DND-41 (cell line): ENCODE measurements at places on chromosomes 13 and 19.
A peak's percentile ranks its signal among the peaks of the same experiment; 100 is the strongest.

DNA sequence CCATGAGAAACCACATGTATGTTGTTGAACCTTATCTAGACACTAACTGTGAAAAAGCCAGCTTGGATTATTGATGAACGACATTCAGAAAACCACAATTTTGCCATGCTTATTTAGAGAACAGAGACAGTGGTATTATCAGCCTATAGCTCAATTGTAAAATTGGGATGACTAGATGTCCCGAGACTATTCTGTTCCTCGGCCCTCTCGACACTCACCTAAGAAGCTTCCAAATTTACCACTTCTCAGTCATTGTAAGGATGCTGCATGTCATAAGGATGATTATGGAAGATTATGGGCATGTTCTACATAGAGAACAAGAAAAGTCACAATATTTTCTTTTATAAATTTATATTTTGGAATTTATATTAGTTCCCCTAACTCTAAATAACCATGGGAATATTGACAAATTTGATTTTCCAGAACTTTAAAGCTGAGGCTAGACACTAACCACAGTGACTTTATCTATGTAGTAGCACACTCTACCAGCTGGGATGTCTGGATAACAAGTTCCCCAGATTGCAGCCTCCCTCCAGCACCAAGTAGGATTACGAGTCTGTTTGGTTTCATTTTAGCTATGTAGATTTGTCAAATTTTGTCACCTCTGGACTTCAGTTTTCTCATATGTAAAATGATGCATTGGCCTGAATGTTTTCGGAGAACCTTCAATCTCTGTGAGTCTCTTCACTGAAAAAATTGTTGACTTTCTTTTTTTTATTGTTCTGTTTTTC is 513.6 kb downstream of the IRS2 start:
- no peak for DNase-seq

GRCh38 chr19:1074544-1075283 is 7.7 kb downstream of the ARHGAP45 start:
- DNase-seq = peak; percentile 93

- DNase-seq = no peak
Observed at GRCh38 chr19:17264641-17264979, at the start of gene USHBP1. Gene USHBP1 (minus strand): TSS chr19:17264745. CDS start chr19:17264299, 446 bp downstream.

DNA sequence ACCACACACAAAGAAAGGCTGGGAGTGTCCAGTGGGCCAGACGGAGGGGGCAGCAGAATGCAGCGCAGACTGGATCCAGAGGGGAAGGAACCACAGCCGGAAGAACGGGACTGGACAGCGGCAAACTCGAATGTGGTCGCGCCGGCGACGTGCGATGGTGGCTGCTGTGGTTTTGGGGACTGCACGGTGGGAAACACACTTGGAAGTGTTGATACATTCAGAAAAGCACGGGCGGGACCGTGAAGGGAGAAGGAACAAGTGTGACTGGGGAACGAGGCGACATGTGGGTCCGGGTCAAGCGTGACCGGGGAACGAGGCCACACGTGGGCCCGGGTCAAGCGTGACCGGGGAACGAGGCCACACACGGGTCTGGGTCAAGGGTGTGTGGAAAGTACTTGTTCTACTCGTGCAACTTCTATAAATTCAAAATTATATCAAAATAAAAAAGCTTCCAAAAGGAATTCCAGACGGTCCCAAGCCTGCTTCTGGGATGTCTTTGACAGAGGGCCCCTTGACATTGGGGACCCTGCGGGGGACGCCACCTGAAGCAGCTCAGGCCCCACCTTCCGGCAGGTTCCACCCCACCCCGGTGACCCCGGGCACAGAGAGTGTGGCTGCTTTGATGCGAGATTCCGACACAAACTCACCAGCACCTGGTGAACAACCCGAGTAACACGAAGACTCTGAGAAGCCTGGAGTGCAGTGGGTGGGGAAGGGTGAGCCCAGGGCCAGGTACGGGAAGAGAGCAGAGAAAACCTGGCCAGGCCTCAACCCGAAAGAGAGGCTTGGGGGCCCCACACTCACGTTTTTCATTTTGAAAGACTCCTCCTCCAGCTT is 25.1 kb upstream of the C13orf46 start:
- no peak for DNase-seq
